Mucosa of descending colon (tissue), 3 donors: ENCODE measurements at places on chromosomes 7 and 10. TPM values are rescaled to one million over a fixed set of nuclear protein-coding genes. Genes with fewer than 3 reads are reported as not detected.

CYP17A1 gene
- 0.96 TPM for total RNA-seq

KMT2E gene
- total RNA-seq: 132 TPM

PTER gene
- 19.6 TPM for total RNA-seq

TLX1 gene
- total RNA-seq: 0.93 TPM

TMEM229A gene
- 0.14 TPM for total RNA-seq

STEAP4 gene
- total RNA-seq: 9.1 TPM

TMEM26 gene
- total RNA-seq: 0.95 TPM

AKR1C8 gene
- not detected for total RNA-seq
